ENCODE measurements at places on chromosomes 3 and 15.

DNA sequence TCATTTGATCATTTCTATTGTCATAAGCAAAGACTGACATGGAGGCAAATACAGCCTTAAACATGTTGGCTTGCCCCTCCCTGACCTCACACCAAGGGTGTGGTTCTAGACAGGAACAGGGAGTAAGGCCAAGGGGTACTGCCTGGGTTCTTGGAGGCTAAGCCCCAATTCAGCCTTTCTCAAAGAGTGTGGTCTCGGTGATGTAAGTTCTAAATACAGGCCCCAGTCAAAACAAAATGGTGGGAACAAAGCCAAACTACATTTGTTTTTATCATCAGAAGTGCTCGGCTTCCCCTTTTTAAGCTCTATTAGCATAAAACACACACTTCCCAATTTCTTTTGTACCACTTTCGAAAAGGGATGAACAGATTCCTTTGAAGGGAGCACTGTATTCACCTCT is 129.5 kb downstream of the ATP8B4 start:
- no peak for DNase-seq

DNA sequence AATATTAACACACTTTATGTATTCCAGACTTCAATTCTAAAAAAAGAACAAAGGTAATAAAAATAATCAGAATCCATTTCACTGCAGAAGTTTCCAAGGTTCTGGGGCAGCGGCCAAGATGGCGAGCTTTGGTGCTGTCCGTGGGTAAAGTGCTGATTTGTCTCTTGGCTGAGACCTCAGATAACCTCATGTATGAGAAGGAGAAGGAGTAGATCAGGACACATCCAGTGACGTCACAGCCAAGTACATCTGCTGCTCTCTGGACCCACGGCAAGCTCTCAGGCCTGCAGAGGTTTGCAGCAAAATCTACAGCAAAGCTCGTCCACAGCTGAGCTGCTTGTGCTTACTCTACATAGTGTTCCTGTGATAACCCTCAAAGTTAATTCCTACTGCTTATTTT is 165.7 kb downstream of the MAGI1 start:
- no peak for DNase-seq

DNA sequence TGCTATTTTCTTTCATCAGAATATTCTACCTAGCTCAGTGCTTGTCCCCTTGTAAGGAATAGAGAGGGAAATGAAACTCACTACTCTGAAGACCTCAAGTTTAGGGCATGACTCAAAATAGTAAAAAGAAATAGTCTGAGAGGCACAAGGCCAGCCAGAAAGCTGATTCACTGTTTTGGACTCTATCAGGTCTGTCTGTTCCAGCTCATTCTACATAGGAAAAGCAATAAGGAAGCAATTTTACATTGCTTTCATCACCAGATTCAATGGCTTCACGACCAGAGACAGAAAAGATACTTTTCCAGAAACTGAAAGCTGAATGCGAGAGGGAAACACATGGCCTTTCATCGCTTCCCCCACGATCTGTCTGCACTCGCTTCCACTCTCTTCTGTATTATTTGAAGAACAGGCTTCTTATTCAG is 276.0 kb downstream of the GBE1 start:
- DNase-seq, result no peak

- no peak for DNase-seq
These were observed 5.2 kb upstream of the OCA2 start for GRCh38 chr15:28104326-28104725.

GRCh38 chr15:79932447-79932846 is 35.6 kb upstream of the MTHFS start:
- no peak for DNase-seq

GRCh38 chr3:116476691-116477090 is 31.4 kb upstream of the LSAMP start:
- DNase-seq, result no peak

DNA sequence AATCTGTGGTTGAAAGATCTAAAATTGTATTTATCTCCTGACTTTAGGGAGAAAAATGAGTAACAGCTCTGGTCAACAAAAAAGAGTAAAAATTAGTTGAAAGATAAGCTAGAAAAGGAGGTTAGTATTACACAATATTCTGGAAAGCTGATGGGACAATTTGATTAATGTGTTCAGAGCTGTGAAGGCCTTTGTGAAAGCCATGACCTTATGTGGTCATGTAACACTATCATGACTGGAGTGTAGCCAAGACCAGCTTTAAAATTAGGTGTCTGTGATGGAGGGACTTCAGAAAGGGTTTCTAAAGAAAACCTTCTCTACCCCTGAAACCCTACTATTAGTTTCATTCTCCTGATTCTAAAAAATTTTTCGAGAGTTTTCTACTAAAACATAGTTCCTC is 127.2 kb downstream of the NFKBIZ start:
- no peak for DNase-seq

- DNase-seq, result no peak
These were observed 75.2 kb downstream of the CHRNA7 start for GRCh38 chr15:32105258-32106241.

GRCh38 chr3:151387842-151388241 is 3.3 kb upstream of the P2RY12 start:
- no peak for DNase-seq

DNA sequence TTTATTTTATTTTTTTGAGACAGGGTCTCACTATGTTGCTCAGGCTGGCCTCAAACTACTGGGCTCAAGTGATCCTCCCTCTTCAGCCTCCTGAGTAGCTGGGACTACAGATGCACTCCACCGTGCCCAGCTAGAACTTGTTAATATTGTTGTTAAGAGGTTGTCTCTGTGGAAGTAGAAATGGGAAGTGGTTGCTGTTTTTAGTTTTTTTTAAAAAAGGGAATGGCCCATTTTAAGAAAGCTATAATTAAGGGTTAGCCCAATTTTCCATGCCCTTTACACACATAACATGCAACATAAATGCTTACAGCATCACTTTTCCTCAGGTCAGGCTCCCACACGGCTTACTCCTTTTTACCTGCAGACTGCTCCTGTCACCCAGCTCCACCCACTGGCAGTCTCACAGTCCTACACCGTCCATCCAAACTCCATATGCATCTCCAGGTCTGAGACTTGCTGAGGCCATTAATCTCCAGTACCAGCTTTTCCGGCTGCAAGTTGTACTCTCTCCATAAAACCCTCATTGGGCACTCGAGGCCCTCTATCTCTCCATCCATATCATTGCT is 19.8 kb downstream of the MORC1 start:
- DNase-seq, result peak; percentile 28

GRCh38 chr15:58260725-58261267 is 122.6 kb downstream of the AQP9 start:
- DNase-seq, result no peak
